ENCODE measurements at places on chromosomes 1 and 21. TPM values are rescaled to one million over a fixed set of nuclear protein-coding genes. Genes with fewer than 3 reads are reported as not detected.

Gene SLC6A17
- 0.60 TPM for total RNA-seq

DNA sequence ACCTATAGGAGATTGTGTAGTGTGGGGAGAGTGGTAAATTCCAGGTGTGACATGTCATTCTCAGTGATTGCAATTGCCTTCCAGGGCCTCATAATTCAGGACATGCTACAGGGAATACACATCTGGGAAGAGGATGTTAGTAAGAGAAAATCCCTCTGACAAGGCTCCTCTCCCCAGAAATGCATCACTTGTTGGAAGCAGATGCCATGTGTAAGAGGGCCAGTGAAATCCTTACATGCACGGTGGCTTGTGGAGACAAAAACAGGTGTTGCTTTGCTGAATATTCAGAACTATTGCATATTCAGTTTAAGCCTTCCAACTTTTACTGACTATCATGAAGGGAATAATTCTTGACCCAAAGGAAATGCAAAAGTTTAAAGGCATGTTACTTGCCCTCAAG is 503.4 kb downstream of the NEGR1 start:
- no peak for DNase-seq

- DNase-seq: no peak
These were observed 169.0 kb upstream of the AJAP1 start for GRCh38 chr1:4485398-4485797.

Gene CA6
- total RNA-seq: not detected

- no peak for DNase-seq
These were observed 584.9 kb upstream of the PBX1 start for GRCh38 chr1:163974120-163974519.

Gene TCHHL1
- not detected for total RNA-seq

DNA sequence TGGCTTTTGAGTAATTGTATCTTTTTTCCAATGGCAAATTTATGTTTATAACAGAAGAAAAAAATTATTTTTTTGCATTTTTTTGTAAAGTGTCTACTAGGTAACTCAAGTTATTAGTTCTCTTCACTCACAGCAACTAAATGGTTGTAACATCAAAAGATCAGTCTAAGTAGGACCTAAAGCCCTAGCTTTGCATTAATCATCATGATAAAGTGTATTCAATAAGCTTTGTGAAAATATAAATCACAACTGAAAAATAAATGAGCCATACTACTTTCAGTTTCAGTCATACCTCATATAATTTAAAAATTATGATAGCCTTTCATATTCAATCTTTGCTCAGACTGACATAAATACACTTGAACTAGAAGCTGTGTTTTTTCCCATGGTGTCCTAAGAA is 6.9 kb downstream of the TAF5L start:
- no peak for DNase-seq

DNA sequence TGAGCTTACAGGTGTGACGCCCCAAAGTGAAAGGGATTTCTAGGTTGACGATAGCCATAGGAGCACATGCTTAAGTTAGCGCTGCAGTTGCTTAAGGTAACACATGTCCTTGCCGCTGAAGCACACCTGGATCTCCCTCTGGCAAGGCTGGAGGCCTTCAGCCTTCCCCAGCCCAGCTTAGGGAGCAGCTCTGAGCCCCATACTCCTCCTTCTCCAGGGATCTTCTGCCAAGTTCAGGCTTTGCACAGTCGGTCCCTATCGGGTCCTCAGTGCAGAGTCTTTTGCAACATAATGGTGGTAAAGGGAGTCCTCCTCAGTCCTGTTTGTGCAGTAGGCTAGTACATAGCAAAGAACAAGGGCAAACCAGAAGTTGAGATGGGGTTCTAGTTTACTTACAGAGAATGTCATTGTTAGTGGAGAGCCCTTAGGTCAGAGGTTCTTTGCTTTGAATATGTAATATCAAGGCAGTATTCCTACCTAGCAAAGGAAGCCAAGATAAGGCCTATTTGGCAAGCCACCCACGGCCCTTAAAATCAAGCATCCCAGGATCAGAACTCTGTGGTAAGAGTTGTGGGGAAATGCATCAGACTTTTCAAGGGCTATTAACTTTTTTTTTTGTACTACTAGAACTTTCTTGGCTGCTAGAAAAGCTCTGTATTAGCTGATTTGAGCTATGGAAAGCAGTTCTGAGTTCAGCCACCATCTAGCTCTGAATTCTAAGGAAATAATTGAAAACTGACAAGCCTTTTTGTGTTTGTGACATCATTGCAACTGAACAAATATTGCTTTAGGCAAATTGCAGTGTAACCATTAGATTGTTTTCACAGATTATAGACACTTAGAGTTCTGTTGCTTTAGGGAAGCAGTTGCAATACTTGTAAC is 1.4 kb downstream of the EVA1C start:
- no peak for DNase-seq

DNA sequence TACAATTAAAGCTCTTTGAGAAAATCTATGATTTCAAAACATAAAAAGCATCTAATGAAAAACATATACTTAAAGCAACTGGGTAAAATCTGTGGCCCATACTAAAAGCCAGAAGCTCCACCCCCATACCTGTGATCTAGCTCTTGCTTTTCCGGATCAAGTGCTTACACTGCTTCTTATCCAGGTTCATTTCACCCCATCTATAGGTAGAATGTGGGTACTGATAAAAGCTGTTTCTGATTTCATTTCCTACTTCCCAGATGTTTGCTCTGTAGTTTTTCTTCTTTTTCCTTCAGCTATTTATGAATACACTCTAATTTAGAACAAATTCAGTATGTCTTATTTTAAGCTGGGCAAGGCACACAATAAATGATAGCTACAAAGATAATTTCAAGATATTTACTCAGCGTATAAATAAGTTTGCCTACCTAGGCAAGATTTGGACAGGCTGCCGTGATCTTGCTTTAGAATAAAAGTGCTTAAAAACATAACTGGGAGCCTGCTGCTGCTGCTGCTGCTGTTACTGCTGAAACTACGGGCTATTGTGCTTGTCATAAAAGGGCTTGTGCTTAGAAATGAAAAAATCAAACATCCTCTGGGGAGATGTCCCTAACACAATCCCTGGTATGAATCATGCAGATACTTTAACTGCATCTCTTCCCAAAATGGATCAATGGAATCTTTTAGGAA is 2.1 kb downstream of the SIPA1L2 start:
- DNase-seq: peak; percentile 43
